Kidney epithelial cell (primary cell): ENCODE measurements at places on chromosomes 13 and 19.

DNA sequence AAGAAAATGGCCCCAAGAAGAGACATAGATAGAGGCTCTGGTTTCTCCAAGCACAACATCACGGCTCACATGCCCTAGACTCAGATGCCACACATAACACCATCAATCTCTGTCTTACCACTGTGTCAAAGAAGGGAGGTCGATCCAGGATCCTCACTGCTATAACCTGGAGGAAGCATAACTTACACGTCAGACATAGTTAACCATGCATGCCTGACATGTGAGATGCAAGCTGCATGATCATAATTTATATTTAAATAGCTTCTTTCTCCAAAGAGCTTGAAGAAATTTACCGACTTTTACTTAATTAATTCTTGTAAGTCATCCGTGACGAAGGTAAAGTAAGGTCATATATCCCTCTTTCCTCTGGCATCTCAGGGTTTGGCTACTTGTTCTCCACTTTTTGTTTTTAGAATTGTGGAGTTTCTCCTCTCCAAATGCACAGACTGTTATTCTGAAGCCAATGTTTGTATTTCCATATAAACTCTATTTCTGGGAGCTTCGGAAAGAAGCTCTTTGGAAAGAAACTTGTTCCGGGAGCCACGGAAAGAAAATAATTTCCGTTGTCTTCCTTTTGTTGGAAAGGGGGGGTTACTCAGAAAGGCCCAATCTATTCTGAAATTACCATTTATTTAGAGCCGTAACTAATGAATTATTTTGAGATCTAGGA is 205.6 kb downstream of the LHFPL6 start:
- DNase-seq = no peak

GRCh38 chr19:5503598-5503997 is 48.4 kb downstream of the ZNRF4 start:
- DNase-seq = no peak

DNA sequence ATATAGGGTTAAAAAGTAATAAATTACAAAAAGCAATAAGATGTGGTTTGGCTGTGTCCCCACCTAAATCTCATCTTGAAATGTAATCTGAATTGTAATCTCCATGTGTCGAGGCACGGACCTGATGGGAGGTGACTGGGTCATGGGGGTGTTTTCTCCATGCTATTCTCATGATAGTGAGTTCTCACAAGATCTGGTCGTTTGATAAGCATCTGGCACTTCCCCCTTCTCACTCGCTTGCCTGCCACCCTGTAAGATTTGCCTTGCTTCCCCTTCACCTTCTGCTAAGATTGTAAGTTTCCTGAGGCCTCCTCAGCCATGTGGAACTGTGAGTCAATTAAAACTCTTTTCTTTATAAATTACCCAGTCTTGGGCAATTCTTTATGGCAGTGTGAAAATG is 577.4 kb downstream of the TBC1D4 start:
- DNase-seq = no peak

GRCh38 chr13:39781381-39781780 is 125.9 kb downstream of the COG6 start:
- DNase-seq = no peak

GRCh38 chr13:59450229-59450628 is 713.5 kb downstream of the DIAPH3 start:
- DNase-seq = no peak

DNA sequence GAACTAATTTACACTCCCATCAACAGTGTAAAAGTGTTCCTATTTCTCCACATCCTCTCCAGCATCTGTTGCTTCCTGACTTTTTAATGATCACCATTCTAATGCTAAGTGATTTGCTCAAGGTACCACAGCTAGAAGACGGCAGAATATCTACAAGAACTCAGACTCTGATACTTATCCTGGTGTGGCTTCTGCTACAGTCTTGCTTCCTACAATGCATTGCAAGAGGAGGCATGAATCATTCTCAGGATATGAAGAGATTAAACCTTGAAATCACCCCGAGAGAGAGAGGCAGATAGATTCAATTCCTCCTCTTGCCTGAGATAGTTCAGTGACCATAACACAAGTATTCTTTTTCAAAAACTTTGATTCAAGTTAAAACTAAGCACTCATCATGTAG is 306.4 kb downstream of the TBC1D4 start:
- no peak for DNase-seq

- no peak for DNase-seq
Measured at GRCh38 chr19:1239796-1240737, 1.5 kb upstream of the ATP5F1D start.

DNA sequence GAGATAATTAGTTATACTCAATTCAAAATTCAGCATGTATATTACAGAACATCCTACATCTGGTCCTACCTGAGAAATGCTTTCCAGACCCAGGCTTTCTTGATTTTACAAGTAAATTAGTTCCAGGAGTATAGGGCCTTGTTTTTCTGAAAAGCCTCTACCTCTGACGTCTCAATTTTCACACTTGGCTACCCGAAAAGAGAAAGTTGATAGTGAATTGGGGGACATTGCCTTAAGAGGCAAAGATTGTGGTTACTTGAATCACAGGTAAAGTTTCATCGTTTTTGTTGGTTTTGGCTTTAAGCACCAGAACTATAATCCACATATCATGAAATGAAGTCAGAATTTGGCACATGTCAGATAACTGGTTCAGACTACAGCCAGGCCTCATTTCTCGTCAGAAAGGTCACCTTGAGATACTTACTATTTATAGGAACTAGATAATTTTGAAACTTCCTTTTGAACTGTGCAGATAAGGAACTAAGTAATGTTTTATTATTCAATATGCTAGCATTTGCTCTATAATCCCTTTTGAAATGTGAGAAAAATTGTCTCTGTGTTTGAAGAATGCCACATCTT is 30.8 kb downstream of the FAM124A start:
- DNase-seq = no peak

GRCh38 chr13:27854606-27855005 is 62.3 kb downstream of the GSX1 start:
- no peak for DNase-seq

- no peak for DNase-seq
Measured at GRCh38 chr19:40811478-40812341, 12.7 kb downstream of the EGLN2 start.

GRCh38 chr13:39998166-39998565 is 342.7 kb downstream of the COG6 start:
- no peak for DNase-seq

- no peak for DNase-seq
Measured at GRCh38 chr13:52405767-52406494, at the start of gene THSD1. TSS of gene THSD1 (minus strand) at chr13:52406172. CDS start at chr13:52402600, 3,572 bp downstream.

DNA sequence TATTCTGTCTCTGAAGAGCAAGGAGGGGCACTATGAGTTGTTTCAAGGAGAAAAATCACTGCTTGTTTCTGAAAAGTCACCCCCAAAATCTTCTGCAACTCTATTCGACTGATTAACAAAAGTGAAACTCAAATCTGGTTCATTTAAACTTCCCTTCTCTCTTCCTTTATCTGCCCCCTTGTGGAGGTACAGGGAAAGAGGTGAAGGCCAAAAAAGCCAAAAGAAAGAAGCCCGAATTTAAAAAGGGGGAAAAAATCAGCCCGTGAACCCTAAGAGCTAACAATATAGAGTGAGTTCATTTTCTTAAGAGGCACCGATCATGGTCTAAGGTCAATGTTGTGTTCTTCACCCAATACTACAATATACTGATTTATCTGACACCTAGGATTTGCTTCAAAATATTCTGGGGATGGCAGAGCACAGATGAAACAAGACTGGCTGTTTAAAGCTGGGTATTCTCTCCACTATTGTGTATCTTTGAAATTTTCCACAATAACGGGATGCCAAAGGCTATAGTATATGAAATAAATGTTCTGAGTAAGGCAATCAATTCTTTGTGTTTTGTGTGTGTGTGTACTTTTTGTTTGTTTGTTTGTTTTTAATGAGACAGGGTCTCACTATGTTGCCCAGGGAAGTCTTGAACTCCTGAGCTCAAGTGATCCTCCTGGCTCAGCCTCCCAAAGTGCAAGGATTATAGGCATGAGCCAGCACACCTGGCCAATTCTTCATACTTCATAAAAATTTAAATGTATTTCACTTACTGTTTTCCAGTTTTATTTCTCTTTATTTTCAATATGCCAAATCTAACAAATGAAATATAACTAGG is 55.0 kb upstream of the EEF1AKMT1 start:
- no peak for DNase-seq
